ENCODE measurements at places on chromosomes 2 and 18. TPM values are rescaled to one million over a fixed set of nuclear protein-coding genes. Genes with fewer than 3 reads are reported as not detected.

The UPP2 gene
- total RNA-seq, result not detected

The LONRF2 gene
- 0.39 TPM for total RNA-seq

The CAPN13 gene
- not detected for total RNA-seq

The RHOB gene
- total RNA-seq, result 336 TPM

The CBLN2 gene
- 0.79 TPM for total RNA-seq

The NPAS2 gene
- 23.9 TPM for total RNA-seq

The KYNU gene
- total RNA-seq, result 0.98 TPM

The SMC6 gene
- total RNA-seq, result 11.8 TPM

The IL36A gene
- not detected for total RNA-seq

The ARHGEF4 gene
- 5.9 TPM for total RNA-seq

The NOP58 gene
- total RNA-seq, result 37.7 TPM

The SERPINB3 gene
- total RNA-seq, result not detected

The KRTCAP3 gene
- total RNA-seq, result 8.2 TPM

The SFXN5 gene
- 9.0 TPM for total RNA-seq

The POTEC gene
- not detected for total RNA-seq

The FKBP1B gene
- 41.6 TPM for total RNA-seq

The ALLC gene
- total RNA-seq, result not detected

The TXNDC2 gene
- total RNA-seq, result not detected

The LIMS3 gene
- 1.7 TPM for total RNA-seq

The LHCGR gene
- total RNA-seq, result not detected

Data from placental epithelial cell (primary cell).